ENCODE measurements at places on chromosomes 11 and 22. TPM values are rescaled to one million over a fixed set of nuclear protein-coding genes. Genes with fewer than 3 reads are reported as not detected.
A peak's percentile ranks its signal among the peaks of the same experiment; 100 is the strongest.

GRCh38 chr11:81942646-81943045 is 791.0 kb downstream of the FAM181B start:
- DNase-seq: no peak

GRCh38 chr11:10495464-10495786 is 40.4 kb downstream of the AMPD3 start:
- no peak for DNase-seq

DNA sequence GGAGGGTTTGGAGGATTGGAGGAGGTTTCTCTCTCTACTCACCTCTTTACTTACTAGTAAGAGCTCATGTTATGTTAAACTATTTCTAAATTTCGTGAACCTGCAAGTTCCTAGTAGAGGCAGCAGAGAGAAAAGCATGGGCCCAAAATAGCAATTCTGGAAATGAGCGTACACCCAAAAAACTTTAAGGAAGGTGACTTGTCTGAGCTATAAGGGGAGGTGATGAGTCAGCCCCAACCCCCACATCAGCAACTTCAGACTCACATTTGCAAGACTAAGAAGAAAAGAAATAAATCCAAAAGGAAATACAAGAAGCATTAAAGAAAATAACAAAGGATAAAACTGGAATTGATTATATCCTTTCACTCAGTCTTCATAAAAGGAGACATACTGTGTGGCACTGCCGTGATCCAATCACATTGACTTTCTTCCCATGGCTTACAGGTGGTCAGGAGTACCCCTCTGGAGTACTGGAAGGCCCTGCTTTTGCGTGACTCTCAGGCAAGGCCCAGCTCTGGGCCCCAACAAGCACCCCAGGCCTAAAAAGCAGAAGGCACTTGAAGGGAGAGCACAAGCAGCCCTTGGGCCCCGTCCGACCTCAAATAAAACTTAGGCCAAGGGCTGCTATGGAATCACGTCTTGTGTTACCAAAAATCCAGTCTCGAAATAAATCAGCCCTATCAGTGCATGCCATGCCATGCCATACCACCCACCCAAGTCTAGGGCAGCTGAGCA is 14.3 kb downstream of the PACSIN2 start:
- DNase-seq: no peak

- no peak for DNase-seq
These were observed 209.6 kb downstream of the BUD13 start for GRCh38 chr11:116563028-116563711.

DNA sequence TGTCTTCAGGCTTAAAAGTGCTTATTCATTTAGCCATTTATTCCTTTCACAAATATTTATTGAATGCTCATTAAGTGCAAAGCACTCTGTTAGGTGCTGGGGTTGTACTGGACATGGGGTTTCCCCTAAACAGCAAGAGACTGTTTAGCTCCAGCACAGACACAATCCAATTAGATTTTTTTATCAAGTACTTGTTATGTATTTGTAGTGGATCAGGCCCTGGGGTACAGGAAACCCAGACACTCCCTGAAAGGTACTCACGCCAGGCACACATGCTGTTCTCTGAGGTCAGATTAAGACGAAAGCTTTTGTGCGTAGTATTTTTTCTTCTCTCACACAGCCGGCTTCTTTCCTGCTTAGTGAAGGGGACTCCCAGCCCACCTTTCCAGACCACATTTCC is 218.1 kb upstream of the PLET1 start:
- DNase-seq: no peak

GRCh38 chr11:60127311-60127811 is 38.9 kb downstream of the MS4A2 start:
- DNase-seq: no peak

GRCh38 chr11:4459500-4459899 is 10.4 kb downstream of the OR52K2 start:
- no peak for DNase-seq

DNA sequence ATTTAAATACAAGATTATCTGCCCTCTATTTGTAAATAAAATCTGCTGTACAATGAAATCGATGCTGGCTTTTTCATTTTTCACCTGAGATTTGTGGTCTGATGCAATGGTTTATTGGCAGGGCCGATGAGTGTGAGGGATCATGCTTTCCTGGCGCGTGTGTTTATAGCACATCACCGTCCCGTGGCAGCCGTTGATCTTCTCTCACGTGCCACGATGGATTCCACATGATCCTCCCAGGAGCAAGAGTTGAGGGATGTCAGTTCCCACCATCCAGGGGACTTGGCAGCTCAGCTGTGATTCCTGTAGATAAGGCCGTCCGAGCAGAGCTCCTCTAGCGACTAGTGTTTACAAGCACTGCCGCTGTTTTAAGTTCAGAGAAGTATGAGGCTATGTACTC is 213.7 kb downstream of the TBC1D22A start:
- DNase-seq: no peak

DNA sequence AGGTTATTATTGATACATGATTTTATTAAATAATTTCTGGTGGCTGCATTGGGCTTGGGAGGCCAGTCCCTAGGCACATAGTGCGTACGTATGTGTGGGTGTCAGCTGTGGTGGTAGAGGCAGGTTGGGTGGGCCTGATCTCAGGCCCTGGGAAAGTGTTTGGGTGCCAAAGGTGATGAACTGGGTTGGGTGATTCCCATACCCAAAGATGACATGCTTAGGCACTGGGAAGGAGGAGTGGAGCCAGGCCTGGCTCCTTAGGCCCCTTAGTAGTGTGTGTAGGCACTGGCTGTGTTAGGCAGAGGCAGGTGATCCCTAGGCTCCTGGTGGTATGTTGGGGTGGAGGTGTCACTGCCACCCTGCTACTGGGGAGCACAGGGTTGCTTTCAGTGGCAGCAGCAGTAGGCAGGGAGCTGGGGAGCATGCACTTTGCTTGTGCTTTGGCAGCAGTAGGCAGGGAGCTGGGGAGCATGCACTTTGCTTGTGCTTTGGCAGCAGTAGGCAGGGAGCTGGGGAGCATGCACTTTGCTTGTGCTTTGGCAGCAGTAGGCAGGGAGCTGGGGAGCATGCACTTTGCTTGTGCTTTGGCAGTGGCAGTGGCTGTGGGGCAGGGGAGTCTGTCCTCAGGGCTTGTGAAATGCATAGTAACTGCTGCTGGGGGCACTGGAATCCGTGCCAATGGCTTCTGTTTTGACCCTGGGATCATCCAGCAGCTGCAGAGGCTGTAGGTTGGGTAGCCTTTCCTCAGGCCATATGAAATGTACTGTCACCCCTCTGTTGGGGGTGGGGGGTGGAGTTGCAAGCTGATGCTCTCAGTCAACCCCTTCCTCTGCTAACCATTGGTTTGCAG is 84.4 kb downstream of the RRM1 start:
- no peak for DNase-seq

DNA sequence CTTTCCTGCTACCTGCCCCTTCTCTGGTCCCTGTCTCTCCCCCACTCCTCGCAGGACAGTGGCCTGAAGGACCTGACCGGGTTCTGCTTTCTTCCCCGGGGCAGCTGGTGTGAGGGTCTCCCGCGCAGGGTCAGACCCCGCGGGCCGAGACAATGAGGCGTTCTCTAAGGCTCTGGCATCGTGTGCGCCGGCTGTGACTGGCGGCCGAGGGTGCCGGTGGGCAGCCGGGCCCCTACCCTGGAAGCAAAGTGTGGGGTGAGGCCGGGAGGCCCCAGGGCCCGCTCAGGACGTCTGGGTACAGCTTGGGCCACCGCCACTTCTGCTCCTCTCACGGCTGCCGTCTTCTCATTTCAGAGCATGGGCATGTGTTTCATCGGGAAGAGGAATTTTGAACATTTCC is 16.3 kb downstream of the TRMU start:
- DNase-seq: no peak

- no peak for DNase-seq
These were observed 34.8 kb upstream of the HORMAD2 start for GRCh38 chr22:30045494-30045887.

DNA sequence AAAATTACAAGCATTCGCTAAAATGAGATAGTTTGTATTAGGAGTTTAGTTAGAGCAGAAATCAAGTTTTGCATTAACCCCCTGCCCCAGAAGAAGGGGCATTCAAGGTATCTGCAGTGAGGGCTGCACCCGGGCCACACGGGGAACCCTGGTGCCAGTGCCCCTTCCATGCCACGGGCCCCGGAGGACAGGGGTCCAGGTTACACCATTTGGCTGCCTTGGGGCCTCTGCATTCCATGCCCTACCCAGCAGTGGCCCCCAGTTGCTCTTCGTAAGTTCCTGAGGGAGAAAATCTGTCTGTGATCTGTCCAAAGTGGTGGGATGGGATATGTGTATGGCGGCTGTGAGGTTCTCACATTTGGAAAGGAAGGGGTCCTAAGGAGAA is 16.8 kb upstream of the PANX2 start:
- no peak for DNase-seq

- DNase-seq: no peak
These were observed 27.0 kb downstream of the GDPD5 start for GRCh38 chr11:75498556-75499255.

DNA sequence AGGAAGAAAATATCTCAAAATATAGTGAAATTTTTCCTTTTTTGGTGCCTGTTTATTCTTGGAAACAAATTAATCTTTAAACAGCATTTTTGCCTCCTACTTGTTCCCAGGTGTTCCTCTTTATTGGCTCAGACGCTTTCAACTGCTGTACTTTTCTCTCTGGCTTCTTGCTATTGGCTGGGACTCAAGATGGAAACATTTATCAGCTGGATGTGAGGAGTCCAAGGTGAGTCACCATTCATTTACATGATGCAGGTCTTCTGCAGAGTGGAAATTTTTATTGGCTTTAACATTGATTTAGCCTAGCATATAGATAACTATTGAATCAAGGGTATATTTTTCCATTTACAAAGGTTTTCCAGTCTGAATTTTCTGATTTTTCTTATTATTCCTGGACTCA is 34.4 kb upstream of the DNAJB13 start:
- DNase-seq: no peak

- DNase-seq: no peak
These were observed 2.7 kb downstream of the SYCE3 start for GRCh38 chr22:50560034-50560433.

- DNase-seq: no peak
These were observed 329.1 kb downstream of the TMEM135 start for GRCh38 chr11:87366763-87367405.

GRCh38 chr11:132119573-132119972 is 749.2 kb downstream of the NTM start:
- DNase-seq: no peak

- no peak for DNase-seq
These were observed 19.1 kb downstream of the CD44 start for GRCh38 chr11:35157814-35158700.

DNA sequence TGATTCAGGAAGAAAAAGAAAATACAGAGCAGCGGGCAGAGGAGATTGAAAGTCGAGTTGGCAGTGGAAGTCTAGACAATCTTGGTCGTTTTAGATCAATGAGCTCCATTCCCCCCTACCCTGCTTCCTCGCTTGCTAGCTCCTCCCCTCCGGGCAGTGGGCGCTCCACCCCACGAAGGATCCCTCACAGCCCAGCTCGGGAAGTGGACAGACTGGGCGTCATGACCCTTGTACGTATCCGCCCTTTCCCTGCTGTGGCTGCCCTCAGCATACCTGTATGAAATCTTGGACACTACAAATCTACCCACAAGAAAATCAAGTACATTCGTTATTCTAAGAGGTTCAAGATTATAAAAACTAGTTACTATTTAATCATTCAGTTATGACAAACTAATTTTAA is 50.1 kb upstream of the CTTN start:
- no peak for DNase-seq

- no peak for DNase-seq
These were observed 13.1 kb upstream of the YAP1 start for GRCh38 chr11:102097186-102097585.

- no peak for DNase-seq
These were observed 189.4 kb downstream of the MN1 start for GRCh38 chr22:27612115-27612514.

GRCh38 chr11:128026596-128026995 is 560.8 kb downstream of the ETS1 start:
- no peak for DNase-seq

DNA sequence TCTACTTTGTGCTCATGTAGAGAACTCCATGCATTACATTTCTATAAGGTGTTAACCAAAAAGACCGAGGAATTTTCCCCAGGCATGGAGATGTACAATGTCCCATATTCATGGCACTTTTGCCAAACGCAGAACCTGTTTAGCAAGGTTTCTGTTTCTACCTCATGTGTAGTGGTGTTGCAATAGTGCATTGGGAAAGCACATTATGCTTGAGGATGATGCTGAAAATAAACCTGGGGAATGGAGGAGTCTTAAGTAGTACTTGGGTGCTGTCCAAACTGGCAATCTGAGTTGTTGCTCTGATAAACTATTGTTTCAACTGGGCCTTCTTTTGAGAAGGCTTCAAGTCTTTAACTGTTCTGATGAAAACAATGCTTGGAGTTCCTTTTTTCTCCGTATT is 11.5 kb upstream of the MUC15 start:
- no peak for DNase-seq

DNA sequence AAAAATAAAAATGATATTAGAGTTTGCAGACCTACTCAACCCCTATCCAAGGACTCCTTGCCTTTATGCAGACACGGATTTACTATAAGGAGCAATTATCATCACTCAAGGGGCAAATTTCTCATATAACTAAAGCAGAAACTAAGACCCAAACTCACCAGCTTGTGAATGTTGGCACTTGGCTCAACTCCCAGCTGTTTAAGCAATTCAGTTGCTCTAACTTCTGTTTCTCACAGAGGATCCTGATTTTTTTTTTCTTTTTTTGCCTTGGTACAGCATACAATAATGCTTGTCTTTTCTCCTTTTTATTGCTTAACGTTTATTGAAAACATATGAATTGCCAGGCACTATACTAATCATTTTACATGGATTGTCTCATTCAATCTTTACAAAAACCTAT is 9.6 kb upstream of the CBLIF start:
- no peak for DNase-seq

- DNase-seq: peak; percentile 31
These were observed 3.1 kb downstream of the EIF3M start for GRCh38 chr11:32586576-32587190.

- DNase-seq: peak; percentile 16
These were observed 1.4 kb downstream of the FAM111A start for GRCh38 chr11:59144096-59144495.

Gene DBX1
- total RNA-seq: not detected

Gene TRIM66
- total RNA-seq: 20.8 TPM

Gene LIF
- not detected for total RNA-seq

Gene SYNGR1
- total RNA-seq: 22.5 TPM

Gene XPNPEP3
- total RNA-seq: 22.8 TPM

Gene AMPD3
- 25.6 TPM for total RNA-seq

Gene GDPD5
- total RNA-seq: 49.9 TPM

Gene RIMBP3C
- 1.1 TPM for total RNA-seq

Gene KRTAP5-2
- not detected for total RNA-seq

Gene MPZL2
- total RNA-seq: not detected

Gene CDC42EP2
- total RNA-seq: 1.7 TPM

Gene SELENOO
- total RNA-seq: 34.0 TPM

Gene SLC22A12
- not detected for total RNA-seq

Gene TNNT3
- 4.7 TPM for total RNA-seq

Gene TH
- total RNA-seq: not detected

Gene MOV10L1
- 1.1 TPM for total RNA-seq

Gene SMCO4
- 52.4 TPM for total RNA-seq
